Body of pancreas (tissue), 4 donors: ENCODE measurements at places on chromosomes 1 and 21. TPM values are rescaled to one million over a fixed set of nuclear protein-coding genes. Genes with fewer than 3 reads are reported as not detected.

GRCh38 chr1:23224739-23225648 is 7.7 kb upstream of the HTR1D start:
- H3K4me1 ChIP-seq, result no peaks in the 10 kb centered on the region
- H3K27me3 ChIP-seq, result no peaks in the 10 kb centered on the region
- no peaks in the 10 kb centered on the region for H3K36me3 ChIP-seq
- DNase-seq, result no peak
- H3K4me3 ChIP-seq, result no peak overlapping the region

DNA sequence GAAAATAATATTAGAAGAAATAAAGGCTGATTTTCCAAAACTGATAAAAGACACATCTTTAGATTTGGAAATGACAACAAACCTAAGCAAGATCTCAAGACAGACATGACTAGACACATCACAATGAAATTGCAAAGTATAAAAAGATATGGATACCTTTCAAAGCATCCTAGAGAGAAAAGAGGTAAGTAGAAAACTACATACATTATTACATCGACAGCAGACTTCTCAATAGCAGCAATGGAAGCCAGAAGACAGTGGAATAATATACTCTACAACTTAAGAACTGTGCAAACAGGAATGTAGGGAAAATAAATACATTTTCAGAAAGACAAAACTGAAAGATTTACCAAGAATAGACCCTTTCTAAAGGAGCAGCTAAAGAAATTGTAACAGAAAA is 50.2 kb downstream of the DENND1B start:
- H3K27ac ChIP-seq, result no peak overlapping the region
- no peak overlapping the region for H3K4me3 ChIP-seq
- H3K4me1 ChIP-seq, result no peaks in the 10 kb centered on the region
- no peaks in the 10 kb centered on the region for H3K36me3 ChIP-seq
- no peaks in the 10 kb centered on the region for H3K27me3 ChIP-seq

FAM72A gene
- not detected for total RNA-seq

DNA sequence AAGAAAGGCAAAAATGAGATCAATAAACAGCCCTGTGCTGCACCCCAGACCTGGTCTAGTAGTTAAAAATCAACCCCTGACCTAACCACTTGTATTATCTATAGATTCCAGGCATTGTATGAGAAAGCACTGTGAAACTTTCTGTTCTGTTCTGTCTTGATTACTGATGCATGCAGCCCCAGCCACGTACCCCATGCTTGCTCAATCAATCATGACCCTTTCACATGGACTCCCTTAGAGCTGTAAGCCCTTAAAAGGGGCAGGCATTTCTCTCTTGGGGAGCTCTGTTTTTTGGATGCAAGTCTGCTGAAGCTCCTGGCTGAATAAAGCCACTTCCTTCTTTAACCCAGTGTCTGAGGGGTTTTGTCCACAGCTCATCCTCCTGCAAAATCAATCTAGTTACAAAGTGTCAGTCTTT is 24.2 kb upstream of the CD34 start:
- H3K27me3 ChIP-seq, result no peaks in the 10 kb centered on the region
- no peaks in the 10 kb centered on the region for H3K4me1 ChIP-seq
- H3K4me3 ChIP-seq, result no peak overlapping the region
- H3K27ac ChIP-seq, result no peak overlapping the region
- no peak for DNase-seq

DNA sequence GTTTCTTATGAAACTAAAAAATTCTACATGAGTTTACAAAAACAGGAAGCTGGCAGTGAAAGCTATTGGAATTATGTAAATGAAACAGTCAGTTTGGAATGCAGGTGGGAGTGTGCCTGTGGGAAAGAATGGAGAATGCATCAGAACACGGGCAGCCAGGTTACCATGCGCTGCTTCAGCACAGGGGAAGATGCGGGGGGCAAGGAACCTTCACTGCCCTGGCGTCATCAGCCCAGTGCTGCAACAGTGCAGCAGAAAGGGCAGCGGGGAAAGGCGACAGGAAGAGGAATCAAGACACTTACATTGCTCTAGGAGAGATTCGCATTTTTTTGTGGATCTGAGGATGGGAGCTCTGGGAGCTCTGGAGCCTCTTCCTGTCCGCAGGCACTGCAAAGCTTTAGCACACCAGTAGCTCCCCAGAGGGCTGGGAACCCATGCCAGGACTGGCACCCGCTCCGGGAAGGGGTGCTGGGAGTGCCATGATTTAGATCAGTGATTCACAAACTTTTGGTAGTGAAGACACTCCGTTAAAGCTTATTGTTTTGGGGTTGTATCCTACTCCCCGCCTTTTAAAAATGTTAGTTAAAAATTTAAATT is 64.1 kb upstream of the WDR26 start:
- peak; percentile 36 for DNase-seq
- H3K36me3 ChIP-seq, result no peaks in the 10 kb centered on the region
- H3K27ac ChIP-seq, result peak overlapping the region; percentile 76
- no peaks in the 10 kb centered on the region for H3K27me3 ChIP-seq
- no peak overlapping the region for H3K4me3 ChIP-seq
- peaks cover 30% of the 10 kb centered on the region for H3K4me1 ChIP-seq

- H3K4me1 ChIP-seq, result peaks cover 9% of the 10 kb centered on the region
- no peak overlapping the region for H3K4me3 ChIP-seq
- H3K27ac ChIP-seq, result no peak overlapping the region
- no peaks in the 10 kb centered on the region for H3K27me3 ChIP-seq
- no peaks in the 10 kb centered on the region for H3K36me3 ChIP-seq
Measured at GRCh38 chr1:155569988-155570592, 7.5 kb upstream of the ASH1L start.
